DND-41 (cell line): ENCODE measurements at places on chromosomes 5 and 9.
A peak's percentile ranks its signal among the peaks of the same experiment; 100 is the strongest.

GRCh38 chr9:113409883-113410206 is 630 bp downstream of the POLE3 start:
- DNase-seq: no peak

GRCh38 chr9:71669284-71669995 is 98.9 kb downstream of the CEMIP2 start:
- DNase-seq: no peak

GRCh38 chr5:73179730-73180129 is 6.7 kb downstream of the TMEM174 start:
- DNase-seq: no peak

GRCh38 chr5:125199373-125199772 is 452.9 kb upstream of the ZNF608 start:
- no peak for DNase-seq

DNA sequence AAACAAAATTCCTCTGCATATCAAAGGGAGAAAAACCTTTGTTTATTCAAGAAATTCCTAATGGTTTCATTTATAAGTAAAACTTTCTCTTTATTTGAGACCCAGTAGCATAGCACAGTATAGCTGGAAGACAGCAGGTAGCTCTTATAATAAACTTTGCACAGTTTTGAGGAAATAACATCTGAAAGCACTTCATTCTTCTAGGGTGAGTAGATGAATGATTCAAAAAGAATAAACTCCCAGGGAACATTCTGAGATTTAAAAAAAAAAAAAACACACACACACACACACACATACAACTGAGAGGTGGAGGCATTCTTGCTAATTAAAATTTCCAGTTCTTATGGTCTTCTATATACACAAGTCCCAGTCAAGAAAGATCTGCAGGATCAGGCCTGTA is 197.3 kb downstream of the BNC2 start:
- no peak for DNase-seq

- no peak for DNase-seq
These were observed 1228.0 kb upstream of the C9orf72 start for GRCh38 chr9:28801144-28801799.

GRCh38 chr5:87807783-87808182 is 395.1 kb upstream of the CCNH start:
- DNase-seq: no peak

DNA sequence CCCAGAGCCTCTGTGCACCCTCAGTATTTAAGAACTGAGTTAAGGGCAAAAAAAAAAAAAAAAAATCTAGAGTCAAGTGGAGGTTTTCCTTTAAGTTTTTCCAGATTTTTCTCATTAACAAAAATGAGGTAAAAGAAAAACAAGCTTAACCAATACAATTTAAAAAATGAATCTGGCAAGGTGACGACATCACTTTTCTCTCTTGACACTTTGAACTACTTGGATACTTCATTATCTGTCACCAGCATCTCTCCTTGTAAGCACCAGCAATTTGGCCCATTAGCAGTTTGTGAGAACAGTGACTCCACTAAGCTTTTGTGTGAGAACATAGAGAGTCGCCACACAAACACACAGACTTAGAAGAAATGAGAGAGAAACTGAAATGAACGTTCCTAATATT is 345.7 kb upstream of the SLC30A5 start:
- DNase-seq: no peak

DNA sequence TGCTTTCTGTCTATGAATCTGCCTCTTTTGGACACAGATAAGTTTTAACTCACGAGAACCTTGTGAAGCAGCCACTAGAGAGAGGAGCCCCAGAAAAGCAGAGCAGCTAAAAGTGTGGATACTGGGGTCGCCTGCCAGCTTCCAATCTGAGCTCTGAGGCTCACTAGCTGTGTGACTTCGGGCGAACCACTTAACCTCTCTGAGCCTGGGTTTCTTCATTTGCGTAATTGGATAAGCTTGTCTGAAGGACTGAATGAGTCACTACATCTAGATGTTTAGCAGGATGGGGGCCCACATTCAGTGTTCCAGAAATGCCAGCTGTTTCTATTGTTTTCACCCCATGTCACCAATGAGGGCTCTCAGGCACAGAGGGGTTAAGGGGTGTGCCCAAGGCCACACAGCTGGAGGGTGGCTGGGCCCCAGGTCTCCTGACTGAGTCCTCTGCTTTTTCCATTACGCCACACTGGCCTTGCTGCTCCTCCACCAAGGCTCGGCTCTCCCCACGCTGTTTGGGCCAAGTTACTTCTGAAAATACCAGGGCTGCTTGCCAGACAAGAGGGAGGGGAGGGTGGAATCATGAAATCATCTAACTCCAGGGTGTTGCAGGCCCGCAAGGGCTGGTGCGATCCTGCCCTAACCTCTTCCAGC is 36.2 kb downstream of the SH3PXD2B start:
- no peak for DNase-seq

- DNase-seq: no peak
These were observed 66.6 kb upstream of the PPP1R26 start for GRCh38 chr9:135413086-135413375.

GRCh38 chr5:34625246-34625645 is 30.9 kb upstream of the RAI14 start:
- no peak for DNase-seq

- no peak for DNase-seq
These were observed 688 bp upstream of the PLPPR1 start for GRCh38 chr9:101027733-101028345.

DNA sequence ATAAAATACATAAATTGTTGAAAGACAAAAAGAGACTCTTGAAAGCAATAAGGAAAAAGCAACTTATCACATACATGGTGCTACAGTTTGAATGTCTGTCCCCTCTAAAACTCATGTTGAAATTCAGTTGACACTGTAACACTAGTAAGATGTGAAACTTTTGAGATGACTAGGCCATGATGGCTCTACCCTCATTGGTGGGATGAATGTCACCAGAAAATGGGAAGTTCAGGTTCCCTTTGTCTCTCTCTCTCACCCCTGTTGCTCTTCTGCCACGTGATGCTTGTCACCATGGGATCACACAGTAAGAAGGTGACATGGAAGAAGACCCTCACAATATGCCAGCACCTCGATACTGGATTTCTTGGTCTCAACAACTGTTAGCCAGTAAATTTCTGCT is 50.3 kb upstream of the SPTLC1 start:
- DNase-seq: no peak

DNA sequence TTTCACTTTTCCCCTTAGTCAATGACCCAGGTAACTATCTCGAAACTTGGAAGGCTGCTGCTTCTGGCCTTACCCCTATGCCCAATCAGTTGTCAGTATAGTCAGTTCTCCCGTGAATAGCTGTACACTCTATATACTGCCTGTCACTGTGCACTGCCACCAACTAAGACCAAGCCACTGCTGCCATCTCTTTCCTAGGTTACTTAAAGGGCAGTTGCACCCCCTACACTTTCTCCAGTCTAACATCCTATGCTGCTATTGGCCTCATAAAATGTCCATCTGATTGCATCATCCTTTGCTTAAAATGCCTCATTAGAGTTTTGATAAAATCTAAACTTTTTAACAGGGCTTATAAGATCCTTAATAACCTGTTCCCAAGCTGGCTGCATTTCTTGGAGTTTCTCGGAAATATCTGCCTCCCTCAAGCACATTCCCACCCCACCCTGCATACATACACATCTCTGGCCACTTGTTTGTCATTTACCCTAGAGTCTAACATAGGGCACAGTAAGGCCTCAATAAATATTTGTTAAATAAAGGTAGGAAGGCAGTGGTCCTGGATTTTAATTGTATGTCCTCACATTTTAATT is 32.8 kb upstream of the TNFAIP8 start:
- no peak for DNase-seq

DNA sequence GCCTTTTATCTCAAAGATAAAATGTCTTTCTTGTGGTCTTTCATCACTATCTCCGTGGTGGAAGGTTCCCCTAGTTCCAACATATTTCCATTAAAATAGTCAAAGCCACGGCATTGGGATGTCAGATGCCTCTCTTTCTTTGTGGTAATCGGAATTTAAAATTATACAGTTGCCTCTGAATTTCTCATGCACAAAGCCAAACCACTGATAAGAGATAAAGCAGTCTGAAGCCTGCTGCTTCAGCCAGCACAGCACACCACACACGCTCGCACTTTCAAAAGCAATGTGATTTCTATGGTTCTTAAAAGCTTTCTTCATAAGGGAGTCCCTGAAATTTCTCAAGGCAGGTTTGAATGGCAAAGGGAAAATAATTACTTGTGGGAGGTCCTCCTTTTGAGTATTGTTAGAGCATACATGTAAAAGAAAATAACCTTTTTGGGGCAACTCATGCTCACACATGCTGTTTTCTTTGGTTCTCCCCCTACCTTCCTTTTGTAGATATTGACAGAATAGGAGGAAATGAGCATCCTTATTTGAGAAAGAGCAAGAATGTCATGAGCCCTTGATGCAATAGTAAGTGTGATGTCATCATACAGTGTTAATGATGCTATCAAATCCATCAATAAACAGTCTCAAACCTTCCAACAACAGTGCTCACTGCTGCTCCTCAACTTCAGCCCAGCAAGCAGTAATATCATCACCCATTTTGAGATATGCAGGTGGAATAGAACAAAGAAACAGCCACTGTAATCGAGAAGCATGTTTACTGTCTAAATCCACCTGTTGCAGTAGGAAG is 85.7 kb upstream of the PPP1R2B start:
- DNase-seq: no peak

- peak; percentile 64 for DNase-seq
These were observed 135.2 kb upstream of the CLINT1 start for GRCh38 chr5:157993986-157994691.

- no peak for DNase-seq
These were observed 48.6 kb upstream of the TLE1 start for GRCh38 chr9:81737871-81738507.
